ENCODE measurements at places on chromosomes 3 and 15.

- no peak for DNase-seq
Observed at GRCh38 chr3:127456471-127457093, 134.0 kb downstream of the TPRA1 start.

DNA sequence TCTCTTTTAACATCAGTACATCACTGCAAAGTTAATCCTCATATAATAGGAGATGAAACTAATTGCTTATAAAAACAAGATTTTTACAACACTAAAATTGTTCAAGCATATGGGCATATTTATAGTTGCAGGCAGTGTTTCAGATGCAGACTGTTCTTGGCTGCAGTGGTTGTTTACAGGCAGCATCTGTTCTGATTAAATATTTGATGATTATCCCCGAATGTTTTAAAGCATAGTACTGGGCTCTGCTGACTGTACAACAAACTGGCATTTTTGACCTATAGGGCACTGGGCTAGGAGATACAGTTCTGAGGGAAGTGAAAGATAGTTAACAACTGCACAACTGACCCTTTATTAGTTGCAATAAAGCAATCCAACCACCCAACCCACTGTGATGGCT is 113.6 kb downstream of the UBE3A start:
- DNase-seq, result no peak

DNA sequence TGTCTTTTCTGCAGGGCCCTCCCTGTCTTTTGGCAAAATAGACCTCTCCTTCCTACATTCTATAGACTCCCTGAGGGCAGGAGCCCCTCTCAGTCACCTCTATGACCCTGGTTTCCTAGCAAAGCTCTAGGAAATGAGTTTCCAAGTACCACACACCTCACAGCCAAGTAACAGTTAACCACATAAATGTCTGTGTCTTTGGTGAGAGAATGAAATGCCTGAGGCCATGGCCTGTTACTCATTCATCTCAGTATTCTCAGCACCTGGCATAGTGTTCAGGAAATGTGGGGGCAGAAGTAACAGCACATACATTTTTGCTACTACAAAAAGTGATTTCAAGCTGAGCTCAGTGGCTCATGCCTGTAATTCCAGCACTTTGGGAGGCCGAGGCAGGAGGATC is 21.0 kb downstream of the RFT1 start:
- no peak for DNase-seq

GRCh38 chr3:134364061-134364935 is 9.9 kb downstream of the AMOTL2 start:
- DNase-seq, result peak; percentile 97

DNA sequence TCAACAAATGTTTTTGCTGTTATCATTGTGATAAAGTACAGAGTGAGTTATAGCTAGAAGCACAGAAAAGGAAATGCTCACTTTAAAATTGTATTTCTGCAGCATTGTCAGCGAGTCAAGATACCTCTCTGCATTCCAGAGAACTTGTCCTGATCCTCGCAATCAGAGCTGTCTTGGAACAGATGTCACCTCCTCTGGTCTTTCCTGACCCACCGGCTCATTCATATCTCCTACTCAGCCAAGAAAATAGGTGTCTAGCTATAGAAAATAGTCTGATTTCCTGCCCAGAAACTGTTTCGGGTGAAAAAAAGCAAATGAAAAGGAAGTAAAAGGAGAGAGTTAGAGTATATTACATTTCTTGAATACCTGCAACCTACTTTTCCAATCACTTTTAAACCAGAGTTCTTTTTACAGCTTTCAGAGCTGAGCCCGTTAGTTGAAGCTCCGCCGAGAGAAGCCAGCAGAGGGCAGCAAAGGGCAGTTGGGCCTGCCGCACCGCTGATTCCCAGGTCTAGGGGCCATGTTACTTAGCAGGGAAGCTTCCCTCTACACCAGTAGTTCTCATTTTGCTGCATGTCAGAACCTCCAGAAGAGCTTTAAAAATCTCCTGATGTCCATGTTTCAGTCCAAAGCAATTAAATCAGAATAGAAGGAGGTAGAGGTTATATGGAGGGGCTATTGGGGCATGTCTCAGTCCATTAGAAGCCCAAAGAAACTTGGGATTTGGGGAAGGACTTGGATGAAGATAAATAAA is 185.7 kb upstream of the THRB start:
- no peak for DNase-seq

DNA sequence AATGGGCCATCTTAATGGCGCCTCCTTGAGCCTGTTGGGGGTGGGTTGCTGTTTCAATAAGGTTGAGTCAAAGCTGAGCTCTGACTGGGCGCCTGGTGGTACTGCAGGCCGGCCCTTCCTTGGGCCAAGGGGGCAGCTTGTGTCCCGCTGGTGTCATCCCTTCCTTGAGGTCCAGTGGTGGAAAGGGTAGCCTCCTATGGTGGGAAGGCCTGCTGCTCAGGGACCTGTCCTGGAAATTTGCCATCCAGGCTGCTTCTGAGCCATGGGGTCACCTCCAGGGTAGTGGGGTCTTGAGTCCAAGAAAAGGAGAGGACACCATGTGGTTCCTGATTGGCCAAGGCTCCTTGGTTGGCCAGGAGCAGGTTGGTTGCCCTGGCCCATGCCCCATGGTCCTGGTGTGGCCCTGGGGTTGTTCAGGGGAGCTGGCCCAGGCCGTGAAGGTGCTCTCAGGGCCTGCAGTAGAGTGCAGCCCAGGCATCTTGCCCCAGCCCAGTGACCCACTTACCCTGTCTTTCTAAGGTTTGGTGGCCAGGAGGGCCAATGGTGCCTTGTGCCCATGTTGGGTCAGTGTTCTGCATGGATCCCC is 188.7 kb downstream of the UBE3A start:
- DNase-seq, result no peak

- DNase-seq, result no peak
Observed at GRCh38 chr3:98333989-98334606, 19.6 kb upstream of the OR5K4 start.

DNA sequence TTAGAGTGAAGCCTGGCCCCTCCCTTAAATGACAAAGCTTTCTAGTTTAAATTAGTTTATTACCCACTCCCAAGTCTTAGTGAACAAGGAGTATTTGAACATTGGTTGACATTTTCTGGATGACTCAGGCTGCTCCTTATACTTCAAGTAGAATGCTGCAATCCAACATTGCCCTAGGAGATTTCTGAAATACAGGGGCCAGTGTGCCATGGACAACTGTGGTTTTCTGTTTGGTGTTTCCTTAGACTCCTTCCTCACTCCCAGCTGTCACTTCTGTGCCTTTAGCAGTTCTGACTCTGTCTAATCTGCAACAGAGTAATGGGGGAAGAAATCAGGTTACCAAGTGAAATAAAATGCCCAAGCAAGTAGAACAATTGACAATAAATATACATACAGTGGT is 116.1 kb upstream of the P2RY1 start:
- no peak for DNase-seq

GRCh38 chr15:59492389-59493377 is 54.7 kb downstream of the FAM81A start:
- DNase-seq, result peak; percentile 29

DNA sequence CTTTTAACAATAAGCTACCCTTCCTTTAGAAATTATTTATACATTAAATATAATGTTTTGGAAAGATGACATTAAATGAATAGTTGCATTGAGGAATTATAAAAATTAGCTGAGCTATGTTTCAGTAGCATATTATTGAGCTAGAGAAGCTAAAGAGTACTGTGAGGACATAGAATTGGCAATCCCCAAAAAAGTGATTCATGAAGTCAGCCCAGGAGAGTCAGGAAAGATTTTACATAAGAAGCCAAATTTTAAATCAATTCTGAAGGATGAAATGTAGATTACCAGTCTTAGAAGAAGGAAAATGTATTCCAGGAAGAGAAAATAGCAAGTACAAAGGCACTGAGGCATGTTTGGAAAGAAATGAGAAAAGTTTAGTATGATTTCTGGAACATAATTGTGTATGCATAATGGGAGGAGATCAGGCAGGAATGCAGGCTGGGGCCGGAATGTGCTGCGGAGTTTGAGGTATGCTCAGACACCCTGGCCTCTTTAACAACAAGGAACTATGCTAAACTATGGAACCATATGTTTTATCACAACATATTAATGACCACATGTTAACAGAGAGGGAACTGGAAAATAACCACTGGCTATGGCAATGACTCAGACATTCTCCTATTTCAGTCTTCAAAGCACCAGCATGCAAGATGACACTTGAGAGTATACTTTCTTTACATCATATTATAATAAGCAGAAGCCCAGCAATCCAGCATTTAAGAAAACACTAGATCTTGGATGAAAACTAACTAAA is 103.3 kb upstream of the COL8A1 start:
- peak; percentile 51 for DNase-seq

DNA sequence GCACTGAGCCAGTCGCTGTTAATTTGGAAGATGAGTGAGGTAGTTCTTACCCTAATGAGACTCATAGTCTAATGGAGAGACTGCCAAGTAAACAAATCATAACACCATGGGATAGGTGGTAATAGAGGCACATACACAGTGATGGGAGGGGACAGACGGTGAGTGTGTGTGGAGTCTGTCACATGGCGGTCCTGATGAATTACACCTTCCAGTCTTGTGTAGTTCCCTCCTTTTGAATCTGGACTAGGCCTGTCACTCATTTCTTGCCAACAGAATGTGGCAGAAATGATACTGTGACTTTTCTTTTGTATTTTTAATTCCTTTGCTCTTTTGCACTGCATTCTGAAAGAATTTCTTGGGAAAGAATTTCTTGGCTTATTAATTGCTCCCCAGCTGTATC is 78.1 kb downstream of the NR1D2 start:
- DNase-seq, result no peak

GRCh38 chr3:70861855-70862254 is 549.4 kb upstream of the MDFIC2 start:
- DNase-seq, result no peak

GRCh38 chr3:62044874-62045411 is 328.4 kb downstream of the FEZF2 start:
- no peak for DNase-seq

GRCh38 chr3:142022381-142022780 is 127.0 kb downstream of the TFDP2 start:
- DNase-seq, result no peak

- no peak for DNase-seq
Observed at GRCh38 chr3:159978353-159978752, 10.3 kb upstream of the IL12A start.

DNA sequence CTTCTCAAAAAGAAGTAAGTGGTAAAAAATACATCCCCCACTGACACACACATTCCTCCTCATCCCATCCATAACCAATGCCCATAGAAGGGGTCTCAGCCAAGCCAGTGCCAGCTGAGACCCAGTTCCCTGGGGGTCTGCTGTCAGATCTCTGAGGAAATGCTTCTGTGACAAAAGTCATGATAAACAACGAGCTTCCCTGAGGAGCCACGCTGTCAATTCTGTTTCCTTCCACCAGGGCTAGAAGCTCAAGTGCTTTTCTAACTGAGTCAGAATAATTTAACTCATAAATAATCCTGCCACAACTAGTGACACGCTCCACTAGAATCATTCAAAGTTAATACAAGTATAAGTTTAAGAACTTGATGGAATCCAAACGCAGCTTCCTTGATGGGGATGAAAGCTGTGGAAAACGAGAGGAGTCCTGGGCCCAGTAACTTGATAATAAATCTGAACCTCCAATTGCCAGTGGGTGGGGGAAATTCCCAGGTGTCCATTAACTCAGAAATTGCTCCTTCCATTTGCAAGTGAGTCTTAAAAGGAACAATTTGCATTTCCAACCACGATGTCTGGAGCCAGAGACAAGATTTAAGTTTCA is 348.7 kb upstream of the LMCD1 start:
- no peak for DNase-seq

GRCh38 chr3:171967137-171967783 is 72.1 kb upstream of the FNDC3B start:
- no peak for DNase-seq

- DNase-seq, result no peak
Observed at GRCh38 chr3:159151130-159151529, 349.3 kb downstream of the MFSD1 start.

GRCh38 chr3:156598413-156598812 is 43.5 kb upstream of the SSR3 start:
- DNase-seq, result no peak

DNA sequence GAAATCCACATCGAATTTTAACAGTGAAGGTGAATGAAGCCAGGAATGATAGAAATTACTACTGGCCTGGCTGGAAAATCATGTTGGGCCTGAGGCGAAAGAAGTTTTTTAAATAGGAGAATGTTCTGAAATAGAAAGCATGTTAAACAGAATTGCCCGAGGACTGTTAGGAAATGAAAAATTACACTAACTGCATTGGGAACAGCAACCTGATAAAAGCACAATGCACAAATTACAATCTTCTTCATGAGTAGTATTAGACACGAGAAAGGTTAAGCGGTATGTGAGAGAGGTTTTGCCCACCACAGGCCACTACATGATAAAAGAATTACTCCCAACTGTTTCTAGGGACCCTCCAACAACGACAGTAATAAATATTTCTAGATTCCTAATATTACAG is 18.9 kb downstream of the GBE1 start:
- no peak for DNase-seq

GRCh38 chr3:126852511-126852910 is 130.4 kb upstream of the PLXNA1 start:
- no peak for DNase-seq

GRCh38 chr3:148697306-148698189 is at the start of gene AGTR1:
AGTR1 (plus strand) TSS chr3:148697903; CDS start chr3:148741036, 43,133 bp downstream.
- no peak for DNase-seq

GRCh38 chr15:95269242-95270183 is 1038.2 kb downstream of the MCTP2 start:
- DNase-seq, result no peak

Measured in retinal pigment epithelial cell (primary cell).